ENCODE measurements at places on chromosomes 7 and 10. TPM values are rescaled to one million over a fixed set of nuclear protein-coding genes. Genes with fewer than 3 reads are reported as not detected.

OPN1SW gene
- total RNA-seq = not detected

SFRP4 gene
- total RNA-seq = not detected

OGDHL gene
- total RNA-seq = 0.20 TPM

TLX1 gene
- total RNA-seq = not detected

C10orf95 gene
- 0.18 TPM for total RNA-seq

WEE2 gene
- 0.05 TPM for total RNA-seq

IRF5 gene
- 8.0 TPM for total RNA-seq

ZWINT gene
- 122 TPM for total RNA-seq

DRGX gene
- not detected for total RNA-seq

C10orf67 gene
- total RNA-seq = not detected

ADAM22 gene
- 2.9 TPM for total RNA-seq

SPDYE2B gene
- not detected for total RNA-seq

MOSPD3 gene
- total RNA-seq = 55.2 TPM

Measured in T-helper 2 cell treated with Interferon-gamma antibody and Interleukin-4, amounts not matched to agents 100 ng/mL and 5 ng/mL, for 36 hours (primary cell).